Activated CD8-positive, alpha-beta memory T cell treated with anti-CD3 and anti-CD28 coated beads for 48 hours (primary cell): ENCODE measurements at places on chromosomes 12 and 14.

GRCh38 chr12:92619026-92619425 lies 83.8 kb upstream of the PLEKHG7 start:
- DNase-seq = no peak

GRCh38 chr12:19382111-19382526 lies 57.2 kb upstream of the AEBP2 start:
- DNase-seq = no peak

GRCh38 chr12:91173124-91173523 lies 9.5 kb downstream of the DCN start:
- no peak for DNase-seq

- no peak for DNase-seq
These were observed 170.7 kb downstream of the ESRRB start for GRCh38 chr14:76546426-76547221.

- DNase-seq = no peak
These were observed 62.2 kb downstream of the IFNG start for GRCh38 chr12:68097386-68097785.

- DNase-seq = no peak
These were observed 287.5 kb downstream of the DUSP6 start for GRCh38 chr12:89064780-89065179.

- DNase-seq = no peak
These were observed 90.2 kb downstream of the CHGA start for GRCh38 chr14:93012951-93013719.
